ENCODE measurements at places on chromosomes 1 and 21.

DNA sequence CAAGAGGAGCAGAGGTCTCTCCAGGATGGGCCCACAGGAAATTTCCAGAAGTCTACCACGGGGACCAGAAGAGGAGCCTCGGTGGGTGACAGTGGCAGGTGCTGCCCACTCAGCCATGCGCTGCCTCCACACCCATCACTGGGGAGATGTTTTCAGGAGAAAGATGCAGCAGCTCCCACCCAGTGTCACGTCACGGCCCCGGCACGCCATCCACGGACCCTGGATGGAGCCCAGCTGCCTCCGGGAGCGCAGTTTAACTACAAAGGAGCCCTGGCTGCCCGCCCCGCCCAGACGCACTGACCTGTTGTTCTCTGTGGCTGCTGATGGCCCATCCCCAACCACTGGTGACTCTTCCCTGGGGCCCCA lies 6.8 kb downstream of the TSPEAR start:
- no peak for DNase-seq

DNA sequence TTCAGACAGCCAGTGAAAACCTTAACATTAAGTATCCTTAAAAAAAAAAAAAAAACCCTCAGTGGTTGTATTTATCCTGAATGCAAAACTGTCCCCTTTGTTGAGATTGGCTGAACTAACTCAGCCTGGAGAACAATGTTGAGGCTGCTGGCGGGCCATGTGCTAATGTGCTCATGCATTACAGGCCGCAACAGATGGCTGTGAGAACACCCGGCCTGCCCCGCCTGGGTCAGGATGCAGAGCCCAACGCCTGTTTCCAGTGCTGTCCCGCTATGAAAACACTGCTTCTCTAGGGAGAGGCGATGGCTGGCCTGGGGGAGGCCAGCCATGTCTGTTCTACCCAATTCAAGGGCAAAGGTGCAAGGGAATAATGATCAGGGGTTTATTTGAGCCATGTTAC lies 13.8 kb downstream of the OLIG2 start:
- DNase-seq = no peak

DNA sequence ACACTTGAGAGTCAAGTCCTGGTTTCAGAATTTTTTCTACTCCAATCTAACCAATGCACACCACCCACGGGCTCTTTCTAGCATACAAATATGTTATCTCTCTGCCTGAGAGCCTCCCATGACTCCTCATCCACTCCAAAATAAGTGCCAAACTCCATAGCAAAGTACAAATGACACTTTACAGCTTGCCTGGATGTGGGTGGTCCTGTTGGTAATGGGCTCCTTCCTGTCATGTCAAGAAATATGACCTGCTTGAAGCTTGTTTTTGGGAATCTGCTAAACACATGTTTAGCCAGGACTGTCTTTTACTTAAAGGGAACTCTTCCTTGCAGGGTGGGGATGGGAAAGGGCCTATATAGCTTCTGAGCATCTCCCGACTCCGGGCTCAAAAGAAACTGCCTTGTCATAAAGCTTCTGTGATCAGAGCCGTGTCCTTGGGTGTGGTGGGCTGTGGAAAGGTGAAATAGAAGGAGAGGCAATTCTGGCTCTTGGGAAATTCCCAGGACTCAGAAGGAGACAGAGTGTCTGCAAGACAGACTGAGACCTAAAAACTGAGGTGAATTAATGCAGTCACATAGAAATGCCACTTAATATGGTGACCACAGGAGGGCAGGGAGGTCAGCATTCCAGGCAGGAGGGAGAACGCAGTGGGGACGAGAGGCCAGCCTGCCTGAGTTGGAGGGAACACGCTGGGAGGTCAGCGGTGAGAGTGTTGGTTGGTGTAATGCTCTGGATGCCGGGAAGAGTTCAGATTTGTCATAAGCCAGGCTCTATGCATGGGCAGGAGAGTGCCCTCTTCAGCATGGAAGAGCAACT lies 6.1 kb upstream of the IGFN1 start:
- DNase-seq = no peak

- DNase-seq = no peak
Measured at GRCh38 chr1:20823845-20824244, 36.7 kb upstream of the HP1BP3 start.

GRCh38 chr1:223219846-223220610 lies 77.0 kb upstream of the TLR5 start:
- DNase-seq = no peak

GRCh38 chr1:230136453-230137336 lies 69.7 kb downstream of the GALNT2 start:
- no peak for DNase-seq

- no peak for DNase-seq
Measured at GRCh38 chr1:43844114-43844513, 89.5 kb upstream of the ARTN start.
